Left cardiac atrium (tissue), 4 donors: ENCODE measurements at places on chromosomes 1 and 21. TPM values are rescaled to one million over a fixed set of nuclear protein-coding genes. Genes with fewer than 3 reads are reported as not detected.

DNA sequence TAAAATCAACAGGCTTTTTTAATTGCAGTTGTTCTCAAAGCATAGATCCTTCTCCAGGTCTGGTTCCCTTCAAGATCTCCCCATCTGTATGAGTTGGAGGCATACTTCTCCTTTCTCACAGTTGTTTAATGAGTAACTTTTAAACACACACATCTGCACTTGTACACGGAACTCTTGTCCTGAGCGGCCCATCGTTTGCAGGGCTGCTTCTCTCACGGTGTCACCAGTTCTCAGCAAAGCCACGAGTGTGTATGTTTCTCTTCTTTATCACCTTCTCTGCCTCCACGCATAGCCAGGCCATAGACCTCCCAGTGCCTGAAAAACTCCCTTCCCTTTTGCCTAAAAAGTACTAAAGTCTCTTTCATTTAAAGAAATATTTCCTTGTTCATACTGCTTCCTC is 68.7 kb upstream of the ROR1 start:
- DNase-seq, result no peak

DNA sequence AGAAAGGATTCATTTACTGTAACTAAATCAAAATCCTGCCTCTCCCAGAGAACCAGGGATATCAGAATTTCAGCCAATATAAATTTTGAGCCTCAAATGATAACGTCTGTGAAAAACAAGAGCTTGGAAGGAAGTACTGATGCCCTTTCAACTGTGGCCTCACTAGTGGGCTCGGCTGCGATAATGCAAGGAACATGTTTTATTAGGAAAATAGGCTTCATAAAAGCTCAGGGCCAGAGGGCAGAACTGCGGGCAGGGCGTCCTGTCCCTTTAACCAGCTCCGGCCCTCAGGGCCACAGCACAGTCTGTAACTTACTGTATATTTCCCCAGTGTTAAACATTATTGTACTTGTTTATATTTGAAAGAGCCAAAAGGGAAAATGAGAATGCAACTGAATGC is 122.0 kb downstream of the PEX14 start:
- no peak for DNase-seq

- DNase-seq, result no peak
Measured at GRCh38 chr1:175834597-175834996, 91.2 kb upstream of the TNR start.

GRCh38 chr1:77759071-77760028 is at the start of gene USP33:
Gene USP33 (minus strand): TSS chr1:77759852. CDS start chr1:77741697, 18,155 bp downstream.
- DNase-seq, result peak; percentile 92

The CHI3L1 gene
- total RNA-seq, result 6.1 TPM

The PTGS2 gene
- total RNA-seq, result 1.4 TPM

GRCh38 chr1:221939607-221940006 is 197.7 kb upstream of the DUSP10 start:
- no peak for DNase-seq

DNA sequence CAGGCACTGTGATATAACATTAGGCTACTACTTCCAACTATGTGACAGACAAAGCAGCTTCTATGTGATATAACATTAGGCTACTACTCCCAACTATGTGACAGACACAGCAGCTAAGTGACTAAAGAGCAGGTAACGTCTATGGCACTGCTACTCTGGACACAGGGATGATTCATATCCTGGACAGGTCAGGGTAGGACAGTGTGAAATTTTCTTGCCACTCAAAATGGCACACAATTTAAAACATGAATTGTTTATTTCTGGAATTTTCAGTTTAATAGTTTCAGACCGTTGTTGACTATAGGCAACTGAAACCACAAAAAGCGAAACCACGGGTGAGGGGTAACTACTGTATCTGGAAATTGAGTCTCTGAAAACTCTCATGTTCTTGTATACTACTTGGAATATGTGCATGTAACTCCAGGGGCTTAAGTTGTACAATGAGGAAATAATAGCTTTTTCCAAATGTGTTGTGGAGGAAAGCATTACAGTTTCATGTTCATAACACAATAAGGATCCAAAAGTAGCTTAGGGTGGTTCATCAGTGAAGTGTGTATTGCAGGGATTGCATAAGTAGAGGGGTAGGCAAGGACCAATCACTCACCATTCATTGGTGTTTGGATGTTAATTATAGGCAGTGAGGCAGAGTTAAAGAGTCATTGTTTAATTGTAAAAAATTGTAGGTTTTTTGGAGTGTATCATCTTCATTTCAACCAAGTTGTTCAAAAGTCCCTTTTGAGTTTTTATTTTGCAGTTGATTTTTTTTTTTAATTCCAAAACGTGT is 5.3 kb downstream of the DTL start:
- DNase-seq, result no peak

GRCh38 chr1:243841507-243841906 is 8.5 kb downstream of the AKT3 start:
- no peak for DNase-seq

The TMEM61 gene
- 0.27 TPM for total RNA-seq

The KRTAP11-1 gene
- total RNA-seq, result not detected

The CNIH3 gene
- 0.88 TPM for total RNA-seq

GRCh38 chr21:44496564-44497550 is 41.5 kb downstream of the LRRC3 start:
- DNase-seq, result no peak

The INSRR gene
- total RNA-seq, result 0.05 TPM

DNA sequence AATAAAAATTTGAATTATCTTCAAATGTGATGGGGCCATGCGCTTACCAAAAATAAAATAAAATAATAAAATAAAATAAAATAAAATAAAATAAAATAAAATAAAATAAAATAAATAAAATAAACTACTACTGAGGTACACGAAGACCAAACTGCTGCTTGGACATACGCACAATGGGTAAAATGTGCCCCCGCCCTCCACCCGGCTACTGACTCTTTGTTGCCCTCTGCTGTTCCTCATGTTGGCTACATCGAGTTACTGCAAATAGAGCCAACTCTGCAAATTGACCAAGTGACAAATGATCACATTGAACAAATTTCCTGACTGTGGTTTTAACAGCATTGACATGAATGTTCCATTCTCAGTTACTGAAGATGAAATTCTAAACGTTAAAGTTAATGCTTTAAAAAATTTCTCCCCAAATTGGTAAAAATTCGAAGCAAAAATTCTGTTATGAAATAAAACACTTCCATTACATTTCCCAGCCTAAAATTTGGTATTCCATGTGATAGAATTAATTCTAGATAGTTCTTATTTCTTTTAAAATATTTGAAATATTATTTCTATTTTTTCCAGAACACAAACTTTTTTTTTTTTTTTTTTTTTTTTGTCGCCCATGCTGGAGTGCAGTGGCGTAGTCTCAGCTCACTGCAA is 18.8 kb upstream of the MAP1LC3C start:
- DNase-seq, result peak; percentile 42

The NBPF6 gene
- total RNA-seq, result not detected

DNA sequence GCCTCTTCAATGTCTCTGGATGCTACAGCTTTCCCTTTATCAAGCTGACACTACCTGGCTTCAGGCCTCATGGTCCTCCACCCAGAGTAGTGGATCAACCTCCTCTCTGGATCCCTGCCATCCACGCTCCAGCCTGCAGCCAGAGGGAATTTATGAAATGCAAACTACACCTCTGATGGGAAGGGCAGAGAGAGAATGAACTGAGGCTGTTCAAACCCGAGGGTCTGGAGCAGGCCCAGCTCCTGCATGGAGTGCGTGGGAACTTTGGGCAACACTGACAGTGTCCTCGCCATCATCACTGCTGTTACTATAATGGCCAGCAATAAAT is 157.8 kb downstream of the TRABD2B start:
- no peak for DNase-seq

DNA sequence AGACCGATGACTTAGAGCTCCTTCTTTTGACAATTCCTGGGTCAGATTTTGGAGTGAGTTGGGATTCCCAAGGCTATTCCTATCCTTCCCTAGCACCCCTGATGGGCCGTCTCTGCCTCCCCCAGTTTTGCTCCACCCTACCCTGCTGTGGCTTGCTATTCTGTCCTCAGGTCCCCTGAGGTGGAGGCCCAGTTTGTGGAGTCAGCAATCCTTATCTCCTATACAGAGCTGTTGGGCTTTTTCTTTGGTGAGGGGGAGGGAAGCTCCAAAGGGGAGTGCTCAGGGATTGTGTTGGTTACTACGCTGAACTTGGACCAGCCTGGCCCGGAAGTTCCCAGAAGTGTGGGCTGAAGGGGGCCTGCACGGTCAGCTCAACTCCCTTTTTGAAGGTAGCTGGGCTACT is 7.6 kb downstream of the SESN2 start:
- no peak for DNase-seq

The INAVA gene
- not detected for total RNA-seq

The F13B gene
- total RNA-seq, result not detected

The VHLL gene
- not detected for total RNA-seq

GRCh38 chr1:42152907-42153600 is at the start of gene GUCA2B:
Gene GUCA2B (plus strand): TSS chr1:42153410. CDS start chr1:42153451, 41 bp downstream.
- no peak for DNase-seq

DNA sequence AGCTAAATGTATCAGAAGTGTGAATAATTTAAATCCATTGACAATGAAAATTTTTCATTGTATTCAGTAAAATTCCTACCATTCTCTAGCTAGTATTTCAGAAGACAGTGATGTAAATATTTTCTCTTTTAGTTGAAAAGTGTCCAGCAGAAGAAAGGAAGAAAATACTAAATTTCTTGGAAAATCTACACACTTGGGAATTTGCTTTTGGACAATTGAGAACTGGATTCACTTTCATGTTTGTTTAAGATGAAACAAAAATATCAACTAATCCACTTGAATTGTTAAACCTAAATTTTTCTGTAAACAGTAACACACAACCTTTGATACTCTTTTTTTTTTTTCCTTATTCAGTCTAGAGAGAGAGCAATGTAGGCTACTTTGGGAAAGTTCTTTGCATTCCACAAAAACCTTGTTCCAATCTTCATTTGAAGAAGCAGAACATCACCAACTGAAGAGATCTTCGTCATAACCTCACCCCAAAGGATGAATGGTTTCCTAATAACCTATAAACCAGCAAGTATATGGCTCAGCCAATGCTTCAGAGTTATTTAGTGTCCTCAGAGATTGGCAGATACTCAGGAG is 155.1 kb upstream of the GORAB start:
- DNase-seq, result no peak

The LRP8 gene
- total RNA-seq, result 1.7 TPM
